Stimulated activated naive CD4-positive, alpha-beta T cell (primary cell): ENCODE measurements at places on chromosomes 7 and 10.

GRCh38 chr7:139153832-139154231, 44.3 kb upstream of the ZC3HAV1 start:
- no peak for DNase-seq

- DNase-seq = no peak
These were observed 117.5 kb upstream of the LAMB4 start for GRCh38 chr7:108247614-108248013.

GRCh38 chr10:31866118-31866670, 62.4 kb downstream of the ARHGAP12 start:
- DNase-seq = no peak

DNA sequence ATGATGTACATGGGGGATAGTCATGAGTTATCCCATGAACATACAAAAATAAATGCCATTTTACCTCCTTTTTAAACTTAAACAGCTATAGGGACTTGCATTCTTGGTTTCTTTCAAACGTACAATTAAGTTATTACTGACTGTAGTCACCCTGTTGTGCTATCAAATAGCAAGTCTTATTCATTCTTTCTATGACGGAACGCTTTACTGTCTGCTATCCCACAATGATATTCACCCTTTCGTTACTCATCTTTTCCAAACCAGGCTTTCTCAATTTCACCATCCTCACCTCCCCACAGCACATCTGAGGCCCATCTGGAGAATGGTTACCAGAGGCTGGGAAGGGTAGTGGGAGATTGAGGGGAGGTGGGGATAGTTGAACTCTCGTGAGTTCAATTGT, 218.8 kb downstream of the PHF14 start:
- DNase-seq = no peak
